NCI-H524 (cell line): ENCODE measurements at places on chromosomes 2 and 18.
A peak's percentile ranks its signal among the peaks of the same experiment; 100 is the strongest.

DNA sequence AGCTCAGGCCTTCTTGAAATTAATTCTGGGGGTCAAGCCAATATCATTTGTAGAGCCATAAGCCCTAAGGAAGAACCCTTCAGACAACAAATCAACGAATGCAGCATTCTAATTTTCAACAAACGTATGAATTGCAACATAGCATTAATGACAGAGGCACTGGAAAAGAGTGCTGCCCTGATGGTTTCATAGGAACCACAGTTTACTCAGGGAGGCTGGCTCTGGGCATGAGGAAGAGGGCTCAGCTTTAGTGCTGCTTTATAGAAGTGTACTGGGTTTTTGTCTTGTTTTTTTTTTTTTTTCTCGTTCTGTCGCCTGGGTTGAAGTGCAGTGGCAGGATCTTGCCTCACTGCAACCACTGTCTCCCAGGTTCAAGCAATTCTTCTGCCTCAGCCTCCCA lies 36.1 kb upstream of the CAB39 start:
- no peak for DNase-seq

GRCh38 chr2:48369971-48370370 lies 160.0 kb upstream of the STON1 start:
- no peak for DNase-seq

- no peak for DNase-seq
Observed at GRCh38 chr2:238571661-238572372, 145.1 kb downstream of the ASB1 start.

- no peak for DNase-seq
Observed at GRCh38 chr2:142484111-142484510, 353.3 kb upstream of the LRP1B start.

- DNase-seq: no peak
Observed at GRCh38 chr18:40096675-40097074, 1858.4 kb upstream of the PIK3C3 start.

DNA sequence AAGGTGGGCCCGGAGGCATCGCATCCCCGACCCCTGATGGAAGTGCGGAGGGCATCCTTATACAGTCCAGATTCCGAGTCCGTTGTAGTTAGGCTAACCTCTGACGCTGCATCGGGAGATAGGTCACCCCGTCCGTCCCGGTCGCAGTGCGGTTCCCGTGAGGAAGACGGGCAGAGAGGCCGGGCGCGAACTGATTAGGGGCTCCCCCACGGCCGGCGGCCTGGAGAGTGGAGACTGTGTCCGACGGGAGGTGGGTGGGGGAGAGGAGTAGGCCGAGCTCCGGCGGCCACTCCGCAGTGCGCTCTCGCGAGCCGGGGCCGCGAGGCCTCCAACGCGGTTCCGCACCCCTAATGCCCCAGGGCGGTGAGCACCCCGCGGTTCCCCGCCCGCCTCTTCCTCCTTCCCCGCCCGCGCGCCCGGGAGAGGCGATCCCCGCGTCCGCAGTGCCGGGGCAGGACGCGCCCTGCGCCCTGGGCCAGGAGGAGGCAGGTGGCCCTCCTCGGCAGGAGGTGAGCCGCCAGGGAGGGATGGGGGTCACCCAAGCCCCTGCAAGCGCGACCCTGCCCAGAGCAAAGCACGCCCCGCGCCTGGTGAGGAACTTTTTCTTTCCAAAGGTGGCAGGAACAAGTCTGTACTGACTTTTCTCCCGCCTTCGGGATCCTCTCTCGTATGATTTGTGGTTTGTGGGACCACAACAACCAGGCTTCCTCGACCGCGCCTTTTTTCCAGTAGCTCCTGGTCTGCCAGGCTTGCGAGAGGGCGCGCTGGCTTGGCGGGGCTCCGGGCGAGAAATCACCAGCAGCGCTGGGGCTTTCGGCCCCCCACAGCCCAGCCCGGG lies 1.4 kb upstream of the SP5 start:
- DNase-seq: no peak

GRCh38 chr2:158464426-158465281 lies 7.9 kb downstream of the PKP4 start:
- DNase-seq: no peak

GRCh38 chr2:1717113-1717512 lies 27.2 kb downstream of the PXDN start:
- DNase-seq: no peak

- DNase-seq: no peak
Observed at GRCh38 chr2:231367178-231367577, 28.3 kb upstream of the B3GNT7 start.

DNA sequence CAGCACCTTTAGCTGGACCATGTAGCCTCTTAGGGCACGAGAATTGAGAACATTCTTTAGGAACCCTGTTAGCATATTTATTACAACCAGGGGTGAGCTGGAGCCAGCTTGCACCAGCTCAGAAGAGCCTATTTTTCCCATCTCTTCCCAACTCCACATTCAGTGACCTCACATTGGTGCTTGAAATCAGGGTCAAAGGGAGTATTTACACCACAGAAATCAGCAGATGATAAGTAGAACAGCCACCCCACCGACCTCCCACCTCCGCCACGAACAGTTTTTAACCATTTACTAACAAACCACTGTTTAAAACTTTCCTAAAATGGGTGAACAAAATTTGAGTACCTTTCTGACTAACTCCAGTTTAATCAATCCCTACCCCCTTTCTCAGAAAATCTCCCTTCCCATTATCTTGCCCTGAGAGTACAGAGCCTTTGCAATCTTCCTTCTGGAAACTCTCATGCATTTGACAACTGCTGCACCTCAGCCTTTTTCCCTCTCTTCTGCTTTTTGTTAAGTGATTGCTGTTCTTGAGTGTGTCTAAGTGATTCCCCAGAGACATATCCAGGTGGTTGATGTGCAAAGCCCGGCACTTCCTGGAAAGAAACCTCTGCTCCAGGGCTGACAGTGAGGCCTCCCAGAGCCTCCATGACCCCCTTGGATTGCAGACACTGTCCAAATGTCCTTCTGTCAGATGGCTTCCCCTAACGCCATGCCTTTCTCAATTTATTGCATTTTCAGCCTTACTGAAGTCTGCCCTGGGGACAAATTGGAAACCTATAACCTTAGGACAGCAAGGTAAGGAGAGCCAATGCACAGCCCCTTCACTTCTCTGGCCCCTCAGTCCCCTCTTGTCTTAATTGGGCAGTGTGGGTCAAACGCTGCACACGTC lies 389.5 kb upstream of the TNP1 start:
- DNase-seq: peak; percentile 74
